ENCODE measurements at places on chromosomes 16 and 17.

- DNase-seq: no peak
Measured at GRCh38 chr17:49287481-49287880, 56.9 kb upstream of the PHOSPHO1 start.

GRCh38 chr16:15855704-15856003 is 1.2 kb downstream of the MYH11 start:
- DNase-seq: no peak

- DNase-seq: no peak
Measured at GRCh38 chr17:70172923-70173322, 3.6 kb downstream of the KCNJ2 start.

GRCh38 chr16:75627851-75628250 is 4.8 kb upstream of the ADAT1 start:
- DNase-seq: no peak

All from DMS 273 treated with DMSO at 0.1 percent for 48 hours (cell line).